Stimulated activated CD4-positive, alpha-beta T cell treated with anti-CD3 and anti-CD28 coated beads, Interleukin-1b, Interleukin-23, amount 100 ng/mL, for 48 hours (primary cell): ENCODE measurements at places on chromosomes 12 and 14.

DNA sequence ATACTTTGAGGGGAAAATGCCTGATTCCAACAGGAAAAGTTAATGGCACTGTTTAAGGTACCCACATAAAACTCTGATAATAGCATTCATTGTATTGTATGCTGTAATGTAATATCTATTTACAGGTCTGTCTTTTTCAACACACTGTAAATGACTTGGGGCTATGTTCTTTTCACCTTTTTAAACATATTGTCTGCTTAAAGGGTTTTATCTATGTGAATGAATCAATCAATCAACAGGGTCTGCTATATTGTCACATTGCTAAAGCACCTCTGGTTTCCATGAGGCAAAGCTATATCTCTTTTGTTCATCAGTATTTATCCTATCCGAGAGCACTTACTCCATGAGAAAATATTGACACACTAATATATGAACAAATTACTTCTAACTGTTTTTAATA lies 288.0 kb downstream of the SLC6A15 start:
- DNase-seq, result no peak

GRCh38 chr12:62603811-62604098 lies 137.1 kb downstream of the MON2 start:
- no peak for DNase-seq

- no peak for DNase-seq
Measured at GRCh38 chr12:53067993-53068770, 11.0 kb downstream of the SPRYD3 start.

GRCh38 chr14:56881181-56881580 lies 70.9 kb upstream of the OTX2 start:
- no peak for DNase-seq
